AML-193 (cell line): ENCODE measurements at places on chromosomes 16 and 17.

GRCh38 chr17:73623247-73623646 is 21.0 kb downstream of the SDK2 start:
- DNase-seq, result no peak

DNA sequence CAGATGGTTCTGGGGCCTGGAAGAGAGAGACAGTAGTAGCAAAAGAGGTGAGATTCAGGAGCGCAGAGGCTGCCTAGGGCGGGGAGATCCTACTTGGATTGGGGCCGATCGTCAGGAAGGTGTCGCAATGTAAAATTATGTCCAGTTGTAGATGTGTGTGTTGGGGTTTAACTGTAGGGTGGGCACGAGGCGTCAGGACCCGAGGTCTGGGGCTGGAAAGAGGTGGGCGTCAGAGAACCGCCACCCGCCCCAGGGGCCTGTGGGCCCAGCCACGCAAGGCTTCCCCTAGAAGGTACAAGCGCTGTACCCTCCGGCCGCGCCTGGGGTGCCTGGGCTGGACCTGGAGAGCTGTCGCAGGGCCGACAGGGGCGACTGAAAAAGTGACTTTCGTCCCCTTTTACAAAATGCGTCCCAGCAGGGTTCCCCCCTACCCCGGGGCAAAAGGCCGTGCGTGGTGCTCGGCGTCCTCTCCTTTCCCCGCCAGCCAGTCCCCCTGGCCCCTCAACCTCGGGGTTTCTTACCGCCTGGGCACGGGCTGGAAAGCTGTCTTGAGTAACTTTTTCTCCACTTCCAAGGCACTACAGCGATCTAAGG is 2.8 kb downstream of the IRX3 start:
- DNase-seq, result no peak

DNA sequence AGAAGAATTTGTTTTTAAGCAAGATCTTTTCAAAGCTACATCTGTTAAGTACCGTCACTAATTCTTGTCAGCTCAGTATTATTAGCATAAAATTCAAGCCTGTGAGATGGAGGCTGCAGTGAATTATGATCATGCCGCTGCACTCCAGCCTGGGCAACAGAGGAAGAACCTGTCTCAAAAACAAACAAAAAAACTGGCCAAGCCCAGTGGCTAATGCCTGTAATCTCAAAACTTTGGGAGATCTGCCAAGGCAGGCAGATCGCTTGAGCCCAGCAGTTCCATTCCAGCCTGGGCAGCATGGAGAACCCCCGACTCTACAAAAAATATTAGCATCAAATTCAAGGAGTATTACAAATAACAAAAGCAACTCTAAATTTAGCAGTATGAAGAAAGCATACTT is 88.0 kb downstream of the STXBP4 start:
- DNase-seq, result no peak

- no peak for DNase-seq
Observed at GRCh38 chr16:68732042-68732680, 4.9 kb upstream of the CDH1 start.

DNA sequence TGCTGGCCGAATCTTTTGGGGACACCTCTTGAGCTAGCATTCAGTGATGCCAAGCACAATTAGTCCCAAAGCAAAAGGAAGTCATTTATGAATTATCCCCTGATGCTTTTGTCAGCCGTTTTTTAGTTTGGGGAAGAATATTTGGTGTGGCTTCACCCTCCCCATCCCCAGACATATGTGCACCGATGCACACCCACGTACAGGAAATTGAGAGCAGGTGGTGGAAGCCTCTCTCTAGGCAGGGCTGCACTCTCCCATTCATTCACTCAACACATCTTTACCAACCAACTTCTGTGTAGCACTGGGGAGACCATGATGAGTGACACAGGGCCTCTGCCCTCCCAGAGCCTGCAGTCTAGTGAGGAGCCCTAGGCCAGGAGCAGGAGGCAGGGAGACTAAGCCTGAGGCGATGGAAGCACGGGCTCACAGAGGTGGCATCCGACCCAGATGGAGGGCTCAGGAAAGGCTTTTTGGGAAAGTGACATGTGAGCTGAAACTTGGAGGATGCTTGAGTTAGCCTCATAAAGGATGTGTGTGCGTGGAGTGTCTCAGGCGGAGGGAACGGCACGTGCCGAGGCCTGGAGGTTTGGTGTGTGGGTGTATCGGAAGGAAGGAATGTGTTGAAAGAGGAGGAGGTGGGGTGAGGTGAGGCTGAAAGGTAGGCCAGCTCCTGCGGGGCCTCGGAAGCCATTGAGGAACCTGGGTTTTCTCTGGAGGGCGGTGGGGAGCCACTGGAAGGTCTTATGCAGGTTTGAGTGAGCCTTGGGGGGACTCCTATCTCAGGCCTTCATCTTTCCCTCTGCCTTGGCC is 43.8 kb downstream of the PSME3IP1 start:
- DNase-seq, result no peak

- no peak for DNase-seq
Observed at GRCh38 chr17:69608141-69608540, 193.6 kb downstream of the MAP2K6 start.

- no peak for DNase-seq
Observed at GRCh38 chr16:12439399-12440227, 364.1 kb downstream of the CPPED1 start.

- DNase-seq, result no peak
Observed at GRCh38 chr16:74466872-74467271, 45.6 kb upstream of the CLEC18B start.

DNA sequence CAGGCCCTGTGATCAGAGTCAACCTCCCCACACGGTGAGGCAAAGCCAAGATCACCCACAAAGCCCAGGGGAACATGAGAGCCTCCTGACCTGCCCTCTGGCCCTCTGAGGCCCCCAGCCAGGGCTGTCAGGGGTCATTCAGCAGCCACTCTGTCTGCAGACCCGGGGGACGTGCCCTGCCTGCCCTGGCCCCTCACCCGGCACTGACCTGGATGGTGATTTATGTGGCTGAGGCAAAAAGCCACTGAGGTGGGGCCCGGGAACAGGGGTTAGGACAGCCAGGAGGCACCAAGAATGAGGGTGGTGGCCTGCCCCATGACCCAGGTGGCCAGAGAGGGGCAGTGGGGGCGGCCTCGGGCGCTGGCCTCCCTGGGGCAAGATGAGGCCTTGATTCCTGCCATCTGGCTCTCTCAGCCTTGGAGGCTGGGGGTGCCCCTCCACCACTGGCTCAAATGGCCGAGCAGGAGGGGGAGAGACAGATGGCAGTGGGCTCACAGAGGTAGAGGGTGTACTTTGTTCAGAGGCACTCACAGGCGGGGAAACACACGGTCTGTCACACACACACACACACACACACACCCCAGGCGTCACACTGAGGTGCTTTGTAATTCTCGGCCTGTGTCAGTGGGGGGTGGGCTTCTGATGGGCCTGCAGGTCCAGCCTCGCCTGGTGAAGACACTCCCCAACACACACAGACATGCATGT is 174.0 kb upstream of the GSE1 start:
- DNase-seq, result no peak

GRCh38 chr16:85989863-85990643 is 91.1 kb downstream of the IRF8 start:
- DNase-seq, result no peak
